Fibroblast of skin of right biceps (primary cell): ENCODE measurements at places on chromosomes 12 and 14.

DNA sequence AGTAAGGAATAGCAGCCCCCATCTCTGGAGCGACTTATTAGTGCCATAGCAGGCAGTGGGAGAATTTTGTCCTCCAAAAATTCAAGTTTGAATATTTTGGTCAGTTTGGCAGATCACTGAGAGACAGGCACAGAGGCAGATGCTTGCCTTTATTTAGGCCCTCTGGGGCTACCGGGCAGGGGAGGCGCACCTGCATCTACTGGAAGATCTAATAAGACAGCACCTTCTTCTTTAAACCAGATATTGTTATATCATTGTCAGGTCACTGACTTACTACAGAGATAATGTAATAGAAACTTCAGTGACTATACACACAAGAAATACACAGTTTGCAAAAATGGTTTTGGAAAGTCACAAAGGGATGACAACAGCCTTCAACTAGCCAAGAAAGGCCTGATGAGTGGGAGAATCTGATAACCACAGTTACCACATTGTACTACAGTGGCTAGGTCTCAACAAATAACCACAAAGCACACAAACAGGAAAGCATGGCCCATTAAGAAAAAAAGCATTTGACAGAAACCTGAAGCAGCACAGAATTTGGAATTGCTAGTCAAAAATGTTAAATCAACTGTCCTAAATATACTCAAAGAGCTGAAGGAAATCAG lies 56.8 kb downstream of the CDK17 start:
- no peak for DNase-seq

- DNase-seq: no peak
Observed at GRCh38 chr12:3496957-3497356, 6.0 kb downstream of the PRMT8 start.

GRCh38 chr12:110199339-110200123 lies 75.4 kb downstream of the IFT81 start:
- DNase-seq: peak; percentile 74

- peak; percentile 83 for DNase-seq
Observed at GRCh38 chr14:91573894-91574837, 64.1 kb upstream of the PPP4R3A start.
